ENCODE measurements at places on chromosomes 2 and 18.

- no peak for DNase-seq
Measured at GRCh38 chr18:55908901-55909366, 320.9 kb upstream of the TCF4 start.

GRCh38 chr2:50746526-50746925 is 285.4 kb downstream of the NRXN1 start:
- no peak for DNase-seq

DNA sequence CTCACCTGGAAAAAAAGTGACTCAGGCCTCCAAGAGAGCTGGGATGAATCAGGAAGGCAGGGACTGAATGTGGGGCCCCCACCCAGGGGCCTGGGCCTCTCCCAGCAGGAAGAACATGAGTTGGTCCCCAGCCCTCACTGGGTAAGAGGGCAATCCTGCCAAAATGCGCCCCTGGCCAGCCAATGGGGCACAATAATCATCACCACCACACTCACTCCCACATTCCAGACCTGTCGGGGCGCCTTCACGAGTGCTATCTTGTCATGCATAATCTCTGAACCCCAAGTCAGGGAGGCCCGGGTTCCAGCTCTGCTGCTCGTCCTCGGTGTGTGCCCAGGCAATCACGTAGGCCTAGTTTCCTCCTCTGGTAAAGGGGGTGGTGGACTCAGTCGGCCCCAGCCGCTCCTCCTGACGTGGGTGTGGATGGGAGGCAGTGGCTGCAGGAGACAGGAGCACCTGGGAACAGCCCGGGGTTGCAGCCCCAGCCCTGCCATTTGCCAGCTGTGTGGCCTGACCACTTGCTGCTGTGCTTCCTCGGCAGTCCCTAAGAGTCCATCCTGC is 115.1 kb downstream of the CYP26B1 start:
- DNase-seq = no peak

DNA sequence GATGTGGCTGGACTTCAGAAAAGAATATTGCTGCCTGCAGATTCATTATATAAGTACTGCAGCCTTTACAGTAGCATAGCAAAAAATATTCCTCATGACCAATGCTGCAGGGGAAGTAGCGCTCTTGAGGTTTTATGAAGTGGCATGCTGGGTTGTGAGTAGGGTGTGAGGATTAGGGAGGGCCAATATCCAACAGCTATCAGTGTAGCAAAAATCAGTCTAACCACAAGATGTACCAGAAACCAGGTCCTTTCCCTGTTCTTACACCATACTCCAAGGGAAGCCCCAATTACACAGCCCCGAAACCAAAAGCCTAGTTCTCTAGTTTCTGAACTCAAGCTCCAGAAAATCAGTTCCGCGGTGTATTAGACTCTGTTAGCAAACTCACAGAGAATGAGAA is 1082.2 kb upstream of the DDX18 start:
- no peak for DNase-seq

DNA sequence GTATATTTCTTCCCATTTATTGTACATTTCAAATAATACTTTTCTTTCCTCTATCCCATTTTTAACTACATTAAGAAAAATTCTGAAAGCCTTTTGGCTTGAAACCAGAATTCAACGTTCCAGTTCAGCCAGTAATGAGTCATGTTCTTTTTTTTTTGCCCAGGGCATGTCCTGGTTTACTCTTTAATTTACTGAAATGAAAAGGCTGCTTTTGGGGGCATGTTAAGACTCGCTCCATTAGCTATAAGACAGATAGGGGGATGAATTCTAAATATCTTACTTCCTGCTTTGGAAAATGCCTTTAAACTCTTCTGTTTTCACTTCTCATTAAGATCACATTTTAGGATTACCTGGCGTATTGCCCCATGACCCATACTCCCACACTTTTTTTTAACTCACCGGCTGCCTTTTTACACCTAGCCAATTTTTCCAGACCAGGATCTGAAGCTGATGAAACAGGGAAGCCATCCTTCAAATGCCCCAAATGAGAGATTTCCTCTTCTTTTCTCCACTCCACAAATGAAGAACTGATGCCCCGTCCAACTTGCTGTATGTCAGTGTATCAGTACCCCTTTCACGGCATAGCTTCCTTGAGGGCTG is 585 bp downstream of the ABCA12 start:
- no peak for DNase-seq

- no peak for DNase-seq
Measured at GRCh38 chr2:138277062-138277461, 224.5 kb upstream of the SPOPL start.

DNA sequence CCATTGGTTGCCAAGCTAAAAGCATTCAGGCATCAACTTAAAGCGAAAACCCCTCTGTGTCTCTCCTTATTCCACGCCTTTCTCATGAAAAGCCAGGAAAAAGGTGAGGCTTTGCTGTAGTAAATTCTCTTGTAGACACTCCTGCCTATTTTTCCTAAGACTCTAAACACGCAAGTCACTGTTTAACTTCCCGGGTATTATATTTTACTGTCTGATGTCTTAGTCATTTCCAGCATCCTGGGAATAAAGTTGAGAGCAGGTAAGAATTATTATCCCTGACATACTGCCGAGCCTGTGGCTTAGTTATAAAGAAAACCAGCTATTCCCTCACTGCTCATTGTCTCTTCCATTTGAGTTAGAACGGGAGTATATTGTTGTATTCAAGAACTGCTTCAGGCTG is 112.4 kb upstream of the GATA6 start:
- no peak for DNase-seq

GRCh38 chr2:65382323-65382722 is 50.1 kb downstream of the SPRED2 start:
- no peak for DNase-seq

DNA sequence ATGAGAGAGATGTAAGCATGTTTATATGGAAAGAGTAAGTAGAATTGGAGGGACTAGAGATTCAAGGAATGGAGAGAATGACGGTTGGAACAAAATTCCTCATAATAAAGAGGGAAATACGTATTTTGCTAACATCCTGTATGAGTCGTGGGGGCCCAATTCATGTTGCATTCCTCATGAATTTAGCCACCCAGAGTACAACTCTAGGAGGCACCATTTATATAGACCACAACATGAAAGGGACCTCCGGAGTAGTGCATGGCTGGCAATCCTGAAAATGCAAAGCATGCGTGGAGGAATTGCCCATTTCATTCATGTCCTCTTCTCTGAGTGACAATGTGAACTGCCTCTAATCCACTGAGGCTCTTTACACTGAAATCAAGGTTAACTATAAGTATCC is 168.2 kb downstream of the ZEB2 start:
- DNase-seq = no peak

- no peak for DNase-seq
Measured at GRCh38 chr2:9748577-9748976, 94.7 kb upstream of the TAF1B start.

GRCh38 chr18:75003039-75003438 is 205.9 kb downstream of the PTGR3 start:
- DNase-seq = no peak

- no peak for DNase-seq
Measured at GRCh38 chr2:17607379-17607778, 66.9 kb downstream of the VSNL1 start.

GRCh38 chr18:64438178-64438577 is 289.3 kb upstream of the LINC00305 start:
- no peak for DNase-seq

- peak; percentile 78 for DNase-seq
Measured at GRCh38 chr2:18814387-18814786, 225.0 kb upstream of the NT5C1B start.

DNA sequence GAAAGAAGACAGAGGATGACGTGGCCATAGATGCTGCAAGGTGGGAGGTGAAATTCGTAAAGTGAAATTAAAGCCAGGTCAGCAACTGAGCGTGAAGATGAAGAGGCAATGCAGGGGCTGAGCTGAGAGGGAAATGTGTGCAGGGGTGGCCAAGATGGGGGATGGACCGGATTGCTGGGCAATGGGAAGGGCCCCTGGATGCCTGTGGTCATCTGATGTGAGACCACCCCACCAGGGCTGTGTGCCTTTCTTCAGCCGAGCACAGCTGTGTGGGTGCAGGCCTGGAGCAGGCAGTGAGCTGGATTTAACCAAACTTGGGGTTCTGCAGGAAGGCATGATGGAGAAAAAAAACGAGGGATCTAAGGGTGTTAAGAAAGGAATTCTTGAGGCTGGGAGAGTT is 80.4 kb downstream of the ZCCHC2 start:
- no peak for DNase-seq

- no peak for DNase-seq
Measured at GRCh38 chr2:177038787-177039484, 173.7 kb upstream of the HNRNPA3 start.

- DNase-seq = no peak
Measured at GRCh38 chr18:48886520-48887293, 64.1 kb downstream of the SMAD7 start.

- DNase-seq = no peak
Measured at GRCh38 chr2:40964509-40965250, 512.8 kb upstream of the SLC8A1 start.

DNA sequence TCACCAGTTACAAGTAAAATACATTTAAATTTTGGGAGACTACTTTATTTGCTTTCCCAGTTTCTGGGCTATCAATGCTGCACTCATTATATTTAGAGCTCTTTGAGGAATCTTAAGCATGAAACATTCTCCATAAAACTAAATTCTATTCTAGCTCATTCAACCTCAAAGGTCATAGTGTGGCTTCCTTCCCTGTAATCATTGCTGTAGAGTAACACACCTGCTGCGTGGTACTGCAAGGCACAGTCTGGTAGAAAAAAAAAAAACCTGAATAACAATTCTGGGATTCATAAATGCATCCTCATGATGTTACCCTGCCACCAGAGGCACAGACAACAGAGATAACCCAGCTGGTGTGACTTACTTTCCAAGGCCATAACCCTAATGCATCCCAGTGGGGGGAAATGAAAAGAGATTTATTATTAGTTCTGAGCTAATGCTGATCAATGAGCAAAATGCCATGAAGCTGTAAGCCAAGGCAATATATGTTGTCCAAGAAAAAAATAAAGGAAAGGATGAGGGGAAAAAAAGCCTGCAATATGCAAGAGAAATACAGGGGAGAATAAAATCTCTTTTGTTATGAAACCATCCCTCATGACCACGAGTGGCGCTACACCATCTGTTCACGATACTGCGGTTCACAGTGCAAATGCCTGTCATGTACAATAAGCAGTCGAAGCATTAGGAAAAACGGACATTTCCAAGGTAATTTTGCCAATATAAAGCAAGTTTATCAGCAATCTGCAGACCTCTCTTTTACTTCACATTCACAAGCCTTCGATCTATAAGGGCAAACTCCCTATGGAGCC is 1481.6 kb upstream of the PIK3C3 start:
- DNase-seq = no peak

DNA sequence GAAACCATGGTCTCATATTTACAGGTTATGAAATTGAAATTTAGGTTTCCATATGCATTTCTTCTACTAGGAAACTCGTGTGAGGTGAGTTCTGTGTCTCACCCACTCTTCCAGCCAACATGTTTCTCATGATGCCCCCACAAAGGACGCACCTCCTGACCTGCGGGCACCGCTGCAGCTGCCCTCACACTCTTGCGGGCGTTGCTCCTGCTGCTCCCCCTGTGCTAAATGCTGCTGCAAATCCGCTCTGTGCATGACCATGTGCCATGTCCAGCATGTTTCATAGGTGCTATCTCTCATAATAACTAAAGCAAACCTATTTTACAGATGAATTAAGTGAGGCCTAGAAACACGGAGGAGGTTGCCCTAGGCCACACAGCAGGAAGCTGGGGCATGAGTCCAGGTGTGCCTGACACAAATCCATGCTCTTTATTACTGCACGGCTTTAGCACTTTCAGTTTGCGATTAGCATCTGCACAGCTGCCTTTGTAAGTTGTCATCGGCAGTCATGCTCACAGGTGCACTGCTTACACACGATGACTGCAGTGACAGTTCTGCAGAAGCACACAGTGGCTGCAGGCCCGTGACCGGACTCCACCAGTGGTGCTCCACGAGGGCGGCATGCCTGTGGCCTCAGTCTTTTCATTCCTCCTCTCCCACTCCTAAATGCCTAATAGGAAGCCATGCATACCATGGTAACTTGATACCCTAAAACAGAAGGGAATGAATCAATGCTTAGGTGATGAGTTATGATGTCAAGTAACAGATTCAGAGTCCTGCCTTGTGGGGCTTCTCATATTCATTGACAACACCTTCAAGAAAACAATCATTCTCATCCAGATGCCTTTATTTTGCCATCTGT is 14.9 kb upstream of the GALR1 start:
- no peak for DNase-seq

GRCh38 chr2:205130111-205130829 is 552.0 kb upstream of the NRP2 start:
- no peak for DNase-seq

DNA sequence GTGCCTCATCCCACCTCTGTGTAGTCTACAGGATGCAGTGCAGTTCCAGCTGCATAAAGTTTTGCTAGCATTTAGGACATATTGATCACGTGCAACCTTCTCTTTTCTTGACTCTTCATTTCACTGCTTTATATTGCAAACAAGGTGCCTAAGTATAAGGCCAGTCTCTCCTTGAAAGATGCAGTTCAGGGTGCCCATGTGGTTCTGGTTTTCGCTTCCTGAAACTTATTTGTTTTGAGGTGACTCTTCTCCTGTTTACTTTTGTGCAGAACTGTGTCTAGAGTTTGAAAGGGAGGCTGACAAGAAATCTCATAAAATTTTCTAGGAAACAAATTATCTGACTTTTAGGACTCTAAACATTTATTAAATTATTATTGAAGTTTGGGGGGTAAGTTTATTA is 189.9 kb downstream of the UBE2E3 start:
- no peak for DNase-seq

GRCh38 chr2:193907561-193907960 is 1712.8 kb upstream of the TMEFF2 start:
- no peak for DNase-seq

DNA sequence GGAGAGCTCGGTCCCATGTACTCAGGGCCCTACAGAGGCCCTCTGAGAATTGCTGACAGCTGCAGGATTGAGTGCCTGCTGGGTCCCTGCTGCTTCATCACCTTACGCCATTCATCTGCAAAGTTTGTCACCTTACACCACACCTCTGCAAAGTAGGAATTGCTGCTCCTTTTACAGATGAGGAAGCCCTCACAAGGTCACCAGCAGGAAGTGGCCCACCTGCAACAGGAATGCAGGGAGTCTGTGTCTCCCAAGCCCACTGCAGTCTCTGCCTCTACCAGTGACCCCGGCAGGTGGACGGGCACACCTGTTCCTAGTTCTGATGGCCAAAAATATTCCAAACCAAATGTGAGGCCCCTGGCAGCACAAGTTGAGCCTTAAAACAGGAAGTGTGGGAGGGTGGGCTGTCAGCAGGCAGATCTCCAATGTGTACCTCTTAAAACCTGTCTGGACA is 441.4 kb downstream of the NBAS start:
- DNase-seq = no peak

DNA sequence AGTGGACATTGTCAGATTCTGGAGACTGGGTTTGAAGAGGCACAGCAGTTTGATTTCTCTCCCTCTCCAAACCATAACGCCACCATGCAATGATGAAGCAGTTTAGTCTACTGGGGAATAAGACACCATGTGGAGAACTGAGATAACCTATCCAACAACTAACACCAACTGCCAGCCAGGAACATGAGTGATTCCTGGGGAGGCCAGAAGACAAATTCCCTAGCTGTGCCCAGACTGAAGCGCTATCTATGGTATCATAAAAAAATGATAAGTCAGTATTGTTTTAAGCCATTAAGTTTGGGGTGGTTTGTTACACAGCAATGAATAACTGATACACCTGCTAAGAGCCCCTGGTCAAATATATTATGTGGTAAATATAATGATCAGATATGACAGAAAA is 129.3 kb downstream of the EXOC6B start:
- DNase-seq = no peak

- DNase-seq = no peak
Measured at GRCh38 chr2:237872178-237872887, 12.9 kb downstream of the RAMP1 start.
